ENCODE measurements at places on chromosomes 1 and 21.

- DNase-seq: no peak
Measured at GRCh38 chr1:103514920-103515503, 10.5 kb upstream of the RNPC3 start.

DNA sequence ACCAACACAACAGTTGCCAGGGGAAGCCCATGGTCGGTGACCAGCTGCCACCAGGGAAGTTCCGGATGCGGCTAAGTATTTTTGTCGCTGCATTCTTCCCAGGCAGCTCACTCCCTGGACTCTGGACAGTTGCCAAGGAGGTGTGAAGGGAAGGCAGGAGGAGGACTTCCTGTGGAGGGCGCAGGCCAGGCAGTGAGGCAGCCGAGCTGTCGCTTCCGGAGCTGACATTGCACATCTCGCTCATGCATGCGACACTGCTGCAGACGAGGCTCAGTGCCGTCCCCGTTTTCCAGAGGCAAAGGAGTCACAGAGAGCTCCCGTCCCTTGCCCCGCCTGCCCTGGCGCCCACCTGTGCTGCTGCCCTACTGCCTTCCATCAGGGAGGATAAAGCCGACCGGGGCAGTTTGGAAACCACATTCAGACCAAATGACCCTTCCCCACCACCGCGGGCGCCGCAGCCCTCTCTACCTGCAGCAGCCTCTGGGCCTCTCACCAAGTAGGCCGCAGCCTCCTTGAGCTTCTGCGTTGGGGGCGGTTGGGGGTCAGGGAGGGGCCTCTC lies 81.4 kb downstream of the NENF start:
- DNase-seq: no peak

GRCh38 chr1:241688940-241689368 lies 36.9 kb downstream of the WDR64 start:
- no peak for DNase-seq

DNA sequence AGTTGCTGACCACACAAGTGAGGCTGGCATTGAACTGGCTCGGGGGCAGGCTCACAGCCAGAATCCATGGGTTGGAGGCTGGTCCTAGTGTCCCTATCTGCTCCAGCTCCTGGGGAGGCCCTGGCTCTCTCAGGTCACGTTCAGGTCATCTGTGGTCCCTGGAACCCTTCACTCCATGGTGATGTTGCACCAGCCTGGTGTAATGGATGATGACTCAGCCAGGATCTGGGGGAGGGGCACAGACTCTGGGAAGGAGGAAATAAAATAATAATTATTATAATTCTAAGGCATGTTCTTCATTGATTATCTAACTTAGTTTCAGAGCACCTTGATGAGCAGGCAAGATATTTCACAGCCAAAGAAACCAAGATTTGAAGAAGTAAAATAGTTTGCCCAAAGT lies 26.6 kb upstream of the FCRL4 start:
- no peak for DNase-seq
